ENCODE measurements at places on chromosomes 12 and 14.
A peak's percentile ranks its signal among the peaks of the same experiment; 100 is the strongest.

DNA sequence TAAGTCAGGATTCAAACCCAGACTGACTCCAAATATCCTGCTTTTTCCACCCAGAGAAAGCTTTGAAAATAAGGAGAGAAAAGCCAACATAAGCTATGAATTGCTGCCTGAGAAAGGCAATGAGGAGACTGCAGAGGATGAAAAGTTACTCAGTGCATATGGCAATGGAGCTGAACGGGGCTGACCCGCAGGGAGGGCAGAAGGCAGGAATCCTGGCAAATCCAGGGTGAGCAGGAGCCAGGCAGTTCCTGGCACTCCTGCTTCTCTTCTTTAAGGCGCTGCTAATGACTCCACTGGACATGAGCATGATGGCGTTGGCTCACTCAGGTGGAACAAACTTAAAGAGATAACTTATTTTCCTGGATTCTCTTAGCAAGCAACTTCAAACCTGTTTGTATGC is 95.2 kb upstream of the TMCC3 start:
- no peak for DNase-seq

GRCh38 chr12:1083151-1083888 is 92.3 kb downstream of the ERC1 start:
- DNase-seq = no peak

DNA sequence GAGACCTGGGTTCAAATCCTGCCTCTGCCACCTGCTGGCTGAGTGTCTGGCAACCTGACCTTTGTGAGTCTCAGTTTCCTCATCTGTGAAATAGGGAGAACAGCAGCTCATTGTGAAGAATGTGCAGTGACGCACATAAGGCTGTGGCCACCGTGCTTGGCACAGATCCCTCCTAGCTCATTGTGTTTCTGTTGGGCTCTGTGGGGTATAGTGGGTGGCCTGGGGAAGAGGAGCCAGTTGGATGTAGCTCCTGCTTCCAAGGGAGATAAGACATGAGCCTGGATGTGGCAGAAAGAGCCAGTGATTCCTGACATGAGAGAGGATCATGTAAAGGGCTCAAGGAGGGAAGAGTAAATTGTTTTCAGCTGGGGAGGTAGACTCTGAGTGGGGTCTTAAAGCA is 120.0 kb downstream of the ESRRB start:
- no peak for DNase-seq

GRCh38 chr12:80381121-80381520 is 62.9 kb upstream of the PTPRQ start:
- DNase-seq = no peak

DNA sequence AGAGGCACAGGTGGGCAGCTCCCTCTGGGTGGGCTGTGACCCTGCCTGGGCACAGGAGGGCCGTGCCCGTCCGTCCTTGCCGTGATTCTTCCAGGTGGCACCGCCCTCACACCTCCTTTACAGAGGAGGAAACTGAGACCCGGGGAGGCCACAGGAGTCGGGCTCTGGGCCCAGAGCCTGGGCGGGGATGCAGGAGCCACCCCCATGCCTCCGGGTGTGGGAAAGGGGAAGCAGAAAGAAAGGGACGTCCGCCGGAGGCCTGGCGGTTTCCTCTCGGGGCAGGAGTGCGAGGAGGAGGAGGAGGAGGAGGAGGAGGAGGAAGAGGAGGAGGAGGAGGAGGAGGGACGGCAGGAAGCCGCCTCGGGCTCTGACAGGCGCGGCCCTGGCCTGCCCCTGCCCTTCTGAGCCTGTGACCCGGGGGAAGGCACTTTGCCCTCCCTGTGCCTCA is 23.0 kb downstream of the SH2B3 start:
- no peak for DNase-seq

DNA sequence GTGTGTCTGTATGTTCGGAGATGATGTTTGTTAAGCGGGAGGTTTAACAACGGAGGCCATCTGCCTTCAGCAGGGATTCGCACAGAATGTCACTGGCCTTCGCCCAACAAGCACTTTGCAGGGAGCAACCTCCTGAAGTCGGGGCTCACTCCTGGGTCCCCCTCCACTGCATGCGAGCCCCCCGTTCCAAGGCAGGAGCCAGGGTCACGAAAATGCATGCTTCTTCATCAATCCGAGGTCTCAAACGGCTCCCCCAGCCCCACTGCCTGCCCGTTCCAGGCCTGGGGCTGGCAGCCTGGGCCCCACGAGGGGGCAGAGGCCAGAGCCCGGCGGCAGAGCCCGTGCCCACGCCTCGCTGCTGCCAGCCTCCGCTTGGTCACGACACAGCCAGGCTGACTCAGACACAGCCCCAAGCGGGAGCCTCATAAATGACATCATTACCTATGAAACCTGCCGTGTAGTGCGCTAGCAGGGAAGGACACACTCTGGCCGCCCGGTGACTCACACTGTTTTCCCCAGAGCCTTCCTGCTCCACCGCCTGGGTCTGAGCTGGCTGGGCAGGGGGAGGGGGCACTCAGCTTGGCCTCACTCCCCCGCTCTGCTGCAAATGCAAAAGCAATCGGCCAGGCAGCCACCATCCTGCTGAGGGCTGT is 169.5 kb upstream of the RTL1 start:
- DNase-seq = peak; percentile 24

DNA sequence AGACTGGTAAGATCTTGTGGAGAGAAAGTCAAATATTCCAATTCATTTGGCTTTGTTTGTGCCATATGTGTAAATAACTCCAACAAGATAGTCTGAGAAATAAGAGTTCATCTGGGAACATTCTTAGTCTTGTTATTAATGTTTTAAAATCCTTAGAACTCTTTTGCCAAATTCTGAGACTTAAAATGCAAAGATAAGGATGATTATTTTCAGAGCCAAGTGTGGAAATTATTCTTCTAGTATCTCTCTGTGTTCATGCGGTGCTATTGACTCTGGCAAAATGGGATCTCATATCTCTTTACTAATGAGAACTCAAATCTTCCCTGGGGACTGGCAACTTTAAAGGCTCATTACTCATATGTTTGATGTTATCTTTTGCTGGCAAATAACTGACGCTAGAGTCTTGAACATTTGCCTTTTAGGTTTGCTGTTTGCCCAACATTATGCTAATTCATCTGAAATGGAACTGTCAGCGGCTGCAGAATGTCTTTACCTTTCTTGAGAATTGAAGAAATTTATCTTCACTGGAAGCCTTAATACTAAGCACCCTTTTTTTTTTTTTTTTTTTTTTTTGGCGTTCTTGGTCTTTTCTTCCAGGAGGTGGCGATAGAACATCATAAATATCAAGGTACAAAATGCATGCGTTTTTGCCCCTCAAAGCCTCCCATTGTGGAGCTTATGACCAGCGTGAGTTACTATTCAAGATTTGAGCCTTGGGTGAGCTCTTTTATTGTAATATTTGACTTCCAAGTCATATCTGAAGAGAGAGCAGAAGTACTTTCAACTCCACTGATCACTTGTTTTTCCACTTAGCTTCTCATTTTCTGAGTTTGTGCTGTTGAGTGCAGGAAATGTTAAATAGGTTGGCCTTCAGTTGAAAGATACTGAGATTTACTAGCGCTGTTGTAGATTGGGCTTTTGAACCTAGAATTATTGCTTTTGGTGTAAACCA is 86.5 kb downstream of the CAND1 start:
- no peak for DNase-seq

DNA sequence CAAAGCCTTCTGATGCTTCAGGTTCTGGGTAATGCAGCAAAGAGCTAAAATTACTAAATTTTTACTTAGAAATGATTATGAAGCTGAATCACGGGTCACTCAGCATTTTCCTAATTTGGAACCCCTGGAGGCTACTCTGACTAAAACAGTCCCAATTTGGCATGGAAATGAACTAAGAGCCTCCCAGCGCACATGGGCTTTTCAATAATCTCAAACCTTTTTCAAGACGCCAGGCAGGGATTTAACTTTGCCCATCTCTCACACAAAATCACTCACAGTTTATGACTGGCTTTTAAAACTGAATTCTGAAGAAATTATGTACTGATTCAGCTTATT is 68.3 kb downstream of the LLPH start:
- DNase-seq = no peak

GRCh38 chr12:111556676-111557075 is 42.4 kb downstream of the ATXN2 start:
- no peak for DNase-seq

- no peak for DNase-seq
Observed at GRCh38 chr12:107955966-107956643, 173.0 kb upstream of the WSCD2 start.

- DNase-seq = no peak
Observed at GRCh38 chr14:79510659-79511058, 700.6 kb downstream of the DIO2 start.

DNA sequence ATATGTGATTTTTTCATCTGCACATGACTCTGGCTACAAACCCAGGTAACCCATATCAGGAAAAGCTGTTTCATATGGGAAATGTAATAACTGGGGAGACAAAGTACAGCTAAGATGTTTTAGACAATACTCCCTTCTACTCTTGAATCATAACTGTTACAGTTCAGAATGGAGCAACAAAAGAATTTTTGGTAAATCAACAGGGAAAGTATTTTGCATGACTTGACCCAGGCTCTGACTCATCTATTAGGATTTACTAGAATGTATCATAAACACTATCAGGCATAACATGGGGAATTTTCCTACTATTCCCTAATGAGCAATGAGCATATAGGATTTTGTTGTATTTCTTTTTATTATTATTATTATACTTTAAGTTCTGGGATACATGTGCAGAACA is 553.0 kb downstream of the SLC16A7 start:
- no peak for DNase-seq

DNA sequence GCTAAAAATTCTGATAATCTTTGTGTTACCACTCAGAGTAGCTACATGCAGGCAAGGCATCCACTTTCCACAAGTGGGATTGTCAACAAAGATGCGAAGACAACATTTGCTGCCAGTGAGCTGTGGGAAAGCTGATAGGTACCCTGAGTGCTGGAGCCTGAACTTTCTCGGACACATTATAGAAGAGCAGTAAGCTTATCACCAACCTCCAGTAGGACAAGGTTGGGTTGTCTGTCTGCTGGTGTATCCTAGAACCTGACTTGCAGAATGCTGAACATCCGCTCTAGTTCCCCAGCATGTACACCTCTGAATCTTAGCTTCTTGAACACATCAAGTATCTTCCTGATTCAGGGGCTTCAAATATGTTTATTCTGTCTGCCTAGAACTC is 103.8 kb upstream of the PPM1H start:
- DNase-seq = no peak

DNA sequence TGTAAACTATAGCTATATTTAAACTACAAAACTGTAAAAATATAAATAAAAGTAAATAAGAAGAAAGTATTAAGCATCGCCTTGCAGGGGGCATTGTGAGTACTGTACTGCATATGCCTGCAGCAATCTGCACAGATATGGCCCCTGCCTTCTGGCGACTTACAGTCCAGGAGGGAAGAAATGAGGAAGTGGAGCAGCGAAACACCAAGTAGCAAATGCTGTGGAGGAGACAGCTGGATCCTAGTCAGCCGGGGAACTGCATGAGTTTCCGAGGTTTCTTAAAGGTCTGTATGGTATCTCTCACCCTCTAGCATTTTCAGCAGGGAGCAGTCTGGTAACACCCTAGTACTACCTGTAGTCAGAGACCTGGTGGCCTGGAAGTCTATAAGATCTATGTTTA is 256.9 kb downstream of the CACNA1C start:
- DNase-seq = no peak

- no peak for DNase-seq
Observed at GRCh38 chr12:6277982-6278438, 32.5 kb upstream of the PLEKHG6 start.

DNA sequence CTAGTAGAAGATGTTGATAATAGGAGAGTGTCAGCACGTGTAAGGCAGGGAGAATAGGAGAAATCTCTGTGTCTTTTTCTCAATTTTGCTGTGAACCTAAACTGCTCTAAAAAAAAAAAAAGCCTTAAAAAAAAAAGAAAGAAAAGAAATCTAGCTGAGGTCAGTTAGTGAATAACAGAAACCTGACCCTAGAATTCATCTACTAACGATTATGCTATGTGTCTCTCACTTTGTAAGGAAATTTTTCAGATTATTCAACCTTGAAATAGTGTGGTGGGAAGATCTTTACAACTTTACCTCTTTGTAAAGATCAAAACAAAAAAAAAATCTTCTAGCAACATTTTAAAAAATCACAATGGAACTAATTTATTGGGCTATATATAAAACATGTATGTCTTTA is 995.7 kb downstream of the GALC start:
- DNase-seq = no peak

GRCh38 chr12:59240048-59240447 is 319.7 kb upstream of the LRIG3 start:
- DNase-seq = no peak

GRCh38 chr12:117507548-117507947 is 146.1 kb upstream of the NOS1 start:
- no peak for DNase-seq

GRCh38 chr14:106820119-106820518 is 1293.7 kb downstream of the TMEM121 start:
- no peak for DNase-seq

GRCh38 chr12:59182191-59182590 is 261.9 kb upstream of the LRIG3 start:
- no peak for DNase-seq

DNA sequence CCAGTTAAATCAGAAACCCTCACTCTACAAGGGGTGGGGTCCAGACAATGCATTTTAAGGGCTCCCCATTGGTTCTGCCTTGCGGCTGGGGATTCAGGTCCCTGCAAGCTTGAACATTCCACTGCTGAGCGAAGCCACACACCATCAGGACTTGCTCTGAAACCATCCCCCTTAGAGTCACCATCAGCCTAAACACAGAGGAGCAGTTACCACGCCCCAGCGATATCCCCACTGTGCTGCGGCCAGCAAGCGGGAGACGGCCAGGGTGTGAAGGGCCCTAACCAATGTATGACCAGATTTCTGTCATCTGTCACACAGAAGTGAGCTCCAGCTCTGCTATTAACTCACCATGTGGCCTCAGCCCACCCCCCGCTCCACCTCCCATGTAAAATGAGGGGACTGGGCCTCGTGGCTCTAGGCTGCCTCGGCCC is 29.7 kb downstream of the CCDC88C start:
- DNase-seq = no peak

GRCh38 chr12:124609041-124609989 is 41.9 kb upstream of the NCOR2 start:
- peak; percentile 49 for DNase-seq

GRCh38 chr12:108572166-108572790 is 9.9 kb downstream of the ISCU start:
- DNase-seq = no peak

- no peak for DNase-seq
Observed at GRCh38 chr12:22615963-22616501, 8.9 kb upstream of the ETNK1 start.

GRCh38 chr12:67594888-67595287 is 53.7 kb upstream of the DYRK2 start:
- no peak for DNase-seq

GRCh38 chr12:54040148-54040494 is 7.3 kb downstream of the HOXC5 start:
- DNase-seq = no peak

All from stimulated activated CD8-positive, alpha-beta memory T cell treated with anti-CD3 and anti-CD28 coated beads, Interleukin-15, amount 100 ng/mL, for 48 hours (primary cell).